CD8-positive, alpha-beta T cell (primary cell): ENCODE measurements at places on chromosomes 11 and 22.
A peak's percentile ranks its signal among the peaks of the same experiment; 100 is the strongest.

GRCh38 chr22:38136607-38137006 is 26.1 kb upstream of the BAIAP2L2 start:
- DNase-seq: no peak

- no peak for DNase-seq
These were observed 336.8 kb downstream of the CADM1 start for GRCh38 chr11:115167456-115167855.

DNA sequence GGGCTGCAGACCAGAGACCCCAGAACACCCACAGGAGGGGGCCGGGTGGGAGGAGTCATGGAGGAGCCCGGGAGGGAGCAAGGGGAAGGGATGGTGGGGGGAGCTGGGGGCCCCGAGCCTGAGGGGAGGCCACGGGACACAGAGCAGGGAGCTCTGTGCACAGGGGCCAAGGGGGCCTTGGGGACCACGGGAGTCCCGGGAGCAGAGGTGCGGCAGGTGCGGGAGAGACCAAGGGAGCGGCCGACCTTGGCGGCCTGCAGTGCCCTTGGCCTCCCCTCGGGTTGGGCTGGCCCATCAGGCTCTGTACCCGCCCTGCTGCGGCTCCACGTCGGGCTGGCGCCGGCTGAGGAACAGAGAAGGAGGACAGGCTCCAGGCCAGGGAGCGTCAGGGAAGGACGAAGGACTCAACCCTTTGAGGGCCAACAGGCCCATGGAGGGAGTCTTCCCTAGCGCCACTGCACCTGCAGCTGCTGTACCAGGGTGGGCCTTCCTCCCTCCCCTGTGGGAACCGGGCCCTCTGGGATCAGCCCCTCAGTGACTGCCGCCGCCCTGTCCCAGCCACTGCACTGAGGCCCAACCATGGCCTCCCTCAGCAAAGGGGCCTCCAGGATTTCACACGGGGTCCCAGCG is 17.8 kb upstream of the BRSK2 start:
- DNase-seq: no peak

- peak; percentile 88 for DNase-seq
These were observed 33.8 kb upstream of the PPARA start for GRCh38 chr22:46116491-46116958.

DNA sequence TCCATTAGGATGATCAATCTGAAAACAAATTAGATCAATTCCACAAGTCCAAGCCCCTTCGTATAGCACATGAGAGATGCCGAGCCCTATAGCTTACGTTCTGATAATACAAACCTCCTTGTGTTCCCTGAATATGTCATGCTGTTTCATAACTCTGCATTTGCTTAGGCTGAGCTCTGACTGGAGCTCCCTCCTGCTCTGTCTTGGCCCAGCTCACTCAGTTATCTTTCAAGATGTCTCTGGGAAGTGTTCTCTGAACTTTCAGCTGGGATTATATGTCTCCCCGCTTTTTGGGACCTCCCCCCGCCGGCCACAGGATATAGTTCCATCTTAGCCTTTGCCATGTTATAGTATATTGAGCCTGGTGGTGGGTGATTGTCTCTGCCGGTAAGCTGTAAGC is 44.0 kb downstream of the FDX1 start:
- DNase-seq: no peak

- no peak for DNase-seq
These were observed 78.3 kb downstream of the RNF169 start for GRCh38 chr11:74826901-74827300.

DNA sequence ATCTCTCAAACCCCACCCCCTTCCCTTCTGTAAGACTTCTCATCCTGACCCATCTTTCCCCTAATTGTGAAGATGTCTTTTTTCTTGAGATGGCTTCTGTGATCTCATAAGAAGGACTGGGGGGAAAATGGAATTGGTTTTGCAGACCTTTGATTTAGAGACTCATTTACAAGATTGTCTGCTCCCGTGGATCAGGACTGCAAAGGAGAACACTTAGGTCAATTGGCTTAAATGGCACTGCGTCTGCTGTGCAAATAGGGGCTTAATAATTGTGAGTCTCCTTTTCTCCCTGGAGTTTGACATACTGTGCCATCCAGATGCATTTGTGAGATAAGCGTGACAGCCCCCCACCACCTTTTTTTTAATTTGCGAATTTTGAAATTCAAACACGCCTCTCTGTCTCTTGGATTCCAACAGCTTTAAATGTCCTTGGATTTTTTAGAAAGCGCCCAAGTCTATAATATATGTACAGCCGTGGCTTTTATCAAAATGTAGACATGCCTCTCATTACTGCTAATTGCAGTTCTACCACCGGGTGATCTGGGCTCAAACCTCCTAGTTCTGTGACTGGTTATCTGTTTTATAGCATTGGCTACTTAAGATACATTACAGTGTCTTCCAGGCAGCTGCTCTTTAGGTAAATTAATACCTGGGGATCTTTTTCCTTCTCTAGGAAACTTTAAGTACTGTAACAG is 150.0 kb downstream of the DBX1 start:
- no peak for DNase-seq

GRCh38 chr22:49763138-49763537 is 64.5 kb downstream of the BRD1 start:
- DNase-seq: no peak

GRCh38 chr11:79241205-79241851 is 199.5 kb downstream of the TENM4 start:
- DNase-seq: no peak

- no peak for DNase-seq
These were observed 20.1 kb upstream of the TMEM191C start for GRCh38 chr22:21446827-21447690.

DNA sequence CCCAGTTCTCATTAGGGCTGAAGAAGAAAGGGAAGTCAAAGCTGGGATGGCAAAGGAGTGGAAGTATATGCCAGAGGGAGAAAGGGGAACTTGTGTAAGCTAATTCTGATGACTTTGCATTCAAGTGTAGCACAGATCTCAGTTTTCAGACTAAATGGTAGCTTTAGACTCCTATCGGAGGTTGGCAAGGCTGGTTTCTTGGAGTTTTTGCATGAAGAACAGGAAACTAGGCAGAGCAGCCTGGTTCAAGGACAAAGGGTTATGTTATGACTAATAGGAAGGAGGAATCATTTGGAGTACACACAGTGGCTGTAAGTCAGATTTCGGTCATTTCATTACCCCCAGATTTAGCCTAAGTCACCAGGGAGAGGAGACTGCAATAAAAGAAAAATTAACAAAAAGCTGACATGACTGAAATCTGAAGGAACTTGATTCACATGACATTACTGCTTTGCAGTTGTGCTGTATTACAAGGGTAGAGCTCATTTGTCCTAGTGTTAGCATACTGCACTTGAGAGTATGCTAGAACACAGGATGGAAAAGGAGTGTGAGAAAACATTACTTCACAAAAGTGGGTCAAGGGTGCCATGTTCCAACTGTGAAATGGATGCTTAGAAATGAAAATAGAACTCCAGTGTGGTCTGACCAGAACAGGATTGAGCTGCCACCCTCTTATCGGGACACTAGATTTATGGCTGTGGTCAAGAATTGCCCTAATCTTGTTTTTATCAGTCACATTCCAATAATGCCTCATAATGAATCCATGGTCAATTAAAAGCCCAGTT is 23.6 kb downstream of the ADM start:
- DNase-seq: no peak

DNA sequence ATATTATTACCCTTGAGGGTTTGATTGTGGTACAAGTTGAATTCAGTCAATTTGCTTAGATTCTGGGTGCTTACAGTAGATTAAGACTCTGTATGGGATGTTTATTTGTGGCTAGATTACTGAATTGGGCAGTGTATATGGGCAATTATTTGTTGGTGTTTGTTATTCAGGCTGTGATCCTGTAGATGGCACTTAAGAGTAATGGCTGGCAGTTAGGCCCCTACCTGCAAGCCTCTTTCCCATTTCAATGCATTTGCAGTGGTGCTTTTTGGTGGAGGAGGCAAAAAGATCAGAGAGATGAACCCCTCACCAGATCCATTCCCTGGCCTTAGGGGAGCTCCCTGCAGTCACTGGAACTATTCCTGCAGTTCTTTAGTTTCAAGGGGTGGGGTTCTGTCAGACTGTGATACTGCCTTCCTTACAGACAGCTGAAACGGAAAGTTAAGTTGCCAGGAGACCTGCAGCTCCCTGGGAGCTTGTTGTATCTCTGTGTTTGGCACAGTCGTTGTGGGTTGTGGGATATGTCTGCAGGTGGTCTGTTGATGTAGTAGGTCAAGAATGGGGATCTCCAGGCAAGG is 199.5 kb downstream of the AASDHPPT start:
- DNase-seq: no peak

DNA sequence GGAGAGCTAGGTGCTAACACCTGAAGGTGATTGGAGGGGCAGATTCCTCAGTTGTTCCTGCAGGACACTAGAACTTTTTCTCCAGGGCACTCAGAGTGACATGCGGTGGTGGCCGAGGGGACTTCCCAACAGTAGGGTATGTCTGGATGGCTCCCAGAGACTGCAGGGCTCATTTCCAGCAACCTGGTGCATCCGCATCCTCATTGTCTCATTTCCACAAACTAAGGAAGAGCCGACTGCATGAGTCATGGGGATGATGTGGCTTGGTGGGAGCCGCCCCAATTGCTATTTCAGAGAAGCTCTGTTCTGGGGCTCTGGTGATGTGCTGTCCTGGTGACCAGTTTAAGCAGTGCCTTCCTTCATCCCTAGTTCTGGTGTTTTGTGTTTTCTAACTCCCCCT is 2.8 kb upstream of the ROBO4 start:
- DNase-seq: no peak

- DNase-seq: no peak
These were observed 1.7 kb upstream of the OR52E5 start for GRCh38 chr11:5891216-5891800.

GRCh38 chr11:116519499-116519898 is 253.3 kb downstream of the BUD13 start:
- no peak for DNase-seq

DNA sequence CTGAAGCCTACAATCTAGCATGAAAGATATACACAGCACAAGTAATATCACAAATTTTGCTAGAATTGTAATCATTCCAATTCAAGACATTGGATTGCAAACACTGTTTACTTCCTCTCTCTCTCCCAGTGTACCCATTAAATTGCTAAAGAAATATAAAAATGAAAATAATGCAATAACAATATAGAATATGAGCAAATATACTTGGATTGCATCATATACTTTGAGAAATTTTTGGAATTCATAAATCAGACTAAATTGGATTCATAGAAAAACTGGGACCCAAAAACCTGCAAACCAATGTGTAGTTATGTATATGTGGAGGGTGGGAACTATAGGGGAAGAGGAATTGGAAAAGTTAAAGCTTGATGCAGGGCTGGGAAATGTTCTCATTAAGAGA is 25.0 kb upstream of the OR56A1 start:
- no peak for DNase-seq

GRCh38 chr22:33018232-33018864 is 39.8 kb downstream of the SYN3 start:
- DNase-seq: no peak

DNA sequence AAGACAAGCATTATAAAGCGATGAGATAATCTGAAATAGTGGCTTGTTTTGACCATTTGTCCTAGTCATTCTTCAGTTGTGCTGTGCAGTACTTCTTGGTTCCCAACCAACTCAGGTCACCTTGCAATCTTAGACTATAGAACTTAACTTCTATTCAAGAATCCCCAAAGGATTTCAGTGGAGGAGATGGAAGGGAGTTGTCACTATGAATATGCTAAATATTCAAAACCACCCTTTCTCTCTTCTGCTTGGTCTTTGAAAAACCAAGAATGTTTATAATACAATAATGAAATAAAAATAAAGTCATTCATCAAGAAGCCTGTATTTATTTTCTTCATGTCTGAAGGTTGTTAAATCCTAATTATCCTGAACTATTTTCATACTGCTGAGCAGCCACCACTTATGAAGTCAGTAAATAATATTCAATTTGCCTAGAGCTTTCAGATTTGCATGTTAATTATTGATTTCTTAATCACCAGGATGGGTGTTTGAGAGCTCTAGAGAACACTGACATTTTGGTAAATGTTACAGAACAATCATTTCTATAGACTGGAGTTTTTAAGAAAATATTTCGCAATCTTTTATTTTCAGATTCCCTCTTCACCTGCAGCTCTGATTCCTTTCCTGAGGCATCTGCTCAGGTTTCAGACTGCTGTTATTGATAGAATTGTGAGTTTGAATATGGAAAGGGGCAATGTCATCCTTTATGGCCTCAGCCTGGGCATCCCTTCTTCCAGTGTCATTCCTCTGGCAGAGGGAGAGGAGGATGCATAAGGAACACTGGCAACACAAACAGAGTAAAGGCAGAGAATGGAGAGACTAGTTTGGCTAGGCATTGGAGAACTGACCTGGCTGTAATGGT is 91.5 kb upstream of the USP47 start:
- no peak for DNase-seq

DNA sequence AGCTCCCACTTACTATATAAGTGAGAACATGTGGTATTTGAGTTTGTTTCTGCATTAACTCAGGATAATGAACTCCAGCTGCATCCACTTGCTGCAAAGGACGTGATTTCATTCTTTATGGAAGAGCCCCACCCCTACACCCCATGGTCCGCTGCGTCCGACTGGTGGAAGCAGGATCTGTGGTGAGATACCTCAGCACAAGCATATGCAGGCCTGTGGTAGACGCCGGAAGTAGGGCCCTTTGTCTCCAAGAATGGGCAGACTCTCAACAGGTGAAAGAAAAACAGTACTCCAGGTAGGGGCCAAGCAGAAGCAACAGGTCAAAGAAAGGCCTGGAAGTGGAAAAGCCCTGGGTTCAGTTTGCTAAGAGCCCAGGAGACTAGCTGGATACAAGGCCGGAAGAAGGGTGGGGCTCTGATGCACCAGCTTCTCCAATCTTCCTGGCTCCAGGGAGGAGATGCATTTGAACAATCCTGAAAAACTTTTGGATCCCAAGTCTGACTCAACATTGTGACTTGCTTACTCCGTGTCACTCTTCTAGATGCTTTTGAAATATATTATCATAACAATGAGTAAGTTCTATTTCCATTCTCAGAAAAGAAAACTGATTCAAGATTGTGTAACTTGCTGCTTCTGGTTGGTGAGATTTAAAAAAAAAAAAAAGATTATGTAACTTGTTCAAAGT is 30.4 kb downstream of the NEAT1 start:
- DNase-seq: no peak

DNA sequence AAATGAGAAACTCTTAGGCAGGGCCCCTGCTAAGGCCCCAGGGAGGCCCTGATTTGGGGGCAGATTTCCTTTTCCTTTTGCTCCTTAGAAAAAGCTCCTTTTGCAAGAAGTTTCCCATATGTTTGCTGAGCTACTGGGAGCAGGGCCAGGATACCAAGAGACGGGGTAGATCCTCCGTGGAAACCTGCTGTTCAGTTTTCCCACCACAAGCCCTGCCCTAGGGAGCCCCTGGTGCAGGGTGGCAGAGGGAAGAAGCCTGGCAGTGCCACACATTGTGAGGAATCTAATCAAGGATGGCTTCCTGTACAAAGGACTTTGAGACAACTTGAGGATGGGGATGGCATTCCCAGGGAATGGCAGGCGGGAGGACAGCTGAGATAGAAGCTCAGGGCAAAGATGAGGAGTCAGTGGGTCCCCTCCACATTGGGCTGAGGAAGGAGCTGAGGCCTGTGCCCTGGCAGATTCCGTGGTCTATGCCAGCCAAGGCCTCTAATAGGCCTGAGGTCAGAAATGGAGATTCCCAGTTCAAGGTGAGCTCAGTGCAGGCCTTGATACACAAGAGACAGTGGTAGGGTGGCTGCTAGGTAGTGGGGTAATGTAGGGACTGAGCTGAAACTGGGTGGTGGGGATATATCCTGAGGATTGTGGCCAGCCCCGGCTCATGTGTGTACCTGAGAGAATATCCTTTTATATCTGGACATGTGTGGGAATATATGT is 15.0 kb downstream of the TUB start:
- DNase-seq: peak; percentile 15

- no peak for DNase-seq
These were observed 45.6 kb upstream of the CHRM4 start for GRCh38 chr11:46437122-46437689.

GRCh38 chr22:25564979-25565677 is 653 bp downstream of the GRK3 start:
- no peak for DNase-seq
